K562 (cell line): ENCODE measurements at places on chromosomes 11 and 22. TPM values are rescaled to one million over a fixed set of nuclear protein-coding genes. Genes with fewer than 3 reads are reported as not detected.

Gene FKBP2
- polyA plus RNA-seq = 92.2 and 110 TPM in 2 replicates

Gene SLC25A17
- polyA plus RNA-seq = 43.1 and 46.5 TPM in 2 replicates

Gene OR51A2
- polyA plus RNA-seq = not detected in 2 replicates

Gene DUSP8
- 0.50 and 1.0 TPM in 2 replicates for polyA plus RNA-seq

Gene AP1B1
- 31.1 and 33.3 TPM in 2 replicates for polyA plus RNA-seq

Gene PCSK7
- polyA plus RNA-seq = 25.3 and 27.7 TPM in 2 replicates

Gene MYRF
- 15.6 and 17.4 TPM in 2 replicates for polyA plus RNA-seq

Gene RAPSN
- not detected in 2 replicates for polyA plus RNA-seq

DNA sequence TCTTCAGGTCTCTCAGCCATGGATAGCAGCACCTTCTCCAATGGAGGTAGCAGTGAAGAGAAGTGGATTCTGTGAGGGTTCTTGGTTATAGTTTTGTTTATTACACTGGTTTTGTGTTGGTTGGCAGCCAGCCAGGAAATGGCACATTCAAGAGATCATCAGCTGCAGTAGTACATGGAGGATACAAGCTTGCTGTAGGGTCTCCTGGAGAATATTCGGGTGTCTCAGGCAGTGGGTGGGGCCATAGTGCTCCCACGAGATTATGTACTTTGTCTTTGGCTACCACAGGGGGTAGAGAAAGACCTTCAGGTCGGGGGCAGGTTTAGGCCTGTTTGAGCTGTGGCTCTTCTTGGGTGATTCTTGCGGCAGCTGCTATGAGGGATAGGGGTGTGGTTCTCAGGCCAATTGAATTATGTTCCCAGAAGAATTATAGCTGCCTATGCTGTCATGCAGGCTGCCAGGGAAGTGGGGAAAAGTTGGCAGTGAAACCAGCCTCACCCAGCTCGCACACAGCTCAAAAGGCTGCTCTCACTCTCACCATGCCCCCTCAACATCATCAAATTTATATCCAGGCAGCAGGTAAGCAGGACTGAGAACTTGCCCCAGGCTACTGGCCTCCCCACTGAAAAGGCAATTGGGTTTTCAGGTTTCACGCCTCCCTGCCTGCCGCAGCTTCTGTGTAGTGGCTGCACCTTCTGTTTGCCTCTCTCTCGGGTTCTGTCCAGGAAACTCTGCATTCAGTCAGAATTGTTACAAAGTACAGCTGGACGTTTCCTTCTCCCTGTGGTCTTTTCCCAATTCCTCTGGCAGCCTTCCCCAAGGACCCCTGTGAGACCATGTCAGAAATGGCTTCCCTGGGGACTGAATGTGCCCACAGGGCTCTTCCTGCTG, 435.5 kb downstream of the LUZP2 start:
- DNase-seq = no peak

DNA sequence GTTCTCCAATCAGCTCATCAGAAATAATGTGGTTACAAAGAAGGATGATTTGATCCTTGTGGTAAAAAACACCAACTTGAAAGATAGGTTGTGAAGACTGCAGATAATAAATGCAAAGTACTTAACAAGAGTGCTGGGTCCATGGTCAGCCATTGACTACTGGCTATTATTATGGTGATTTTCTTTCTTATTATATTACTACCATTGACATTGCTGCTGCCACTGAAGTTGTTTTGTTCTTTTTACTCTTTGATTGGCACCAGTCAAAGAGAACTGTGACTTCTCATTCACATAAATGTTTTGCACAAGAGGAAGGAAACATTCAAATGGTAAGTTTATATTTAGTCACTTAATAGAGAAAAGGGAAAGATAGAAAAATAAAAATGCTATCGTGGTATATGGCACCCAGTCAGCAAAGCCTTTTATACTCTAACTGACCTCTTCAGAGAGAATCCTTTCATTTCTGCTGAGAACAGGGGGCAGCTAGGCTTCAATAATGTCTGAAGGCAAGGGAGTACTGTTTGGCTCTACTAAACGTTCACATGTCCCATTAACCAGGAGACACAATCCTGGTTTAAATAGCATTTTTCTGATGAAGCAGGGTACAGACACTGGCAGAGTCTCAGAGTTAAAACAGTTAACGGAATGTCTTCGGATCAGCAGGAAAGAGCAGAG, 64.8 kb downstream of the LRRC4C start:
- no peak for DNase-seq

DNA sequence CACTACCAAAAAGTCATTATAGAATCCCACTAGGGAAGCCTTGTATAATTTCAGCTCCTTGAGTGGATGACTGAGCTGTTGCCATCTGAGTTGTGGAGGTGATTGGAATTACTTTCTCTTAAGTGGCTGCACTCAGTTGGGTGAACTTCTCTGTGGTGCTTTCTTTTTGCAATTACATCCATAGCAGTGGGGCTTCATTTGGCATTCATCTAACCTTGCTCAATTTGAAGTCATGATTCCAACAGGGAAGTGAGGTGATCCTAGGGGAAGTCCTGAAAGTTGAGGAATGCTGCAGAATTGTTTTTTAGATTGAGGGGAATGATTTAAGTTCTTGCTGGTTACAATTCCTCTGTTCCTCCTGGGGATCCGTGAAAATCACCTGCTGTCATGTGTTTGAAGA, 39.6 kb downstream of the ARHGAP42 start:
- no peak for DNase-seq

- peak; percentile 80 for DNase-seq
Observed at GRCh38 chr22:23119494-23120414, 22.0 kb downstream of the RSPH14 start.

- DNase-seq = no peak
Observed at GRCh38 chr22:30857791-30858190, 110.8 kb downstream of the MORC2 start.

DNA sequence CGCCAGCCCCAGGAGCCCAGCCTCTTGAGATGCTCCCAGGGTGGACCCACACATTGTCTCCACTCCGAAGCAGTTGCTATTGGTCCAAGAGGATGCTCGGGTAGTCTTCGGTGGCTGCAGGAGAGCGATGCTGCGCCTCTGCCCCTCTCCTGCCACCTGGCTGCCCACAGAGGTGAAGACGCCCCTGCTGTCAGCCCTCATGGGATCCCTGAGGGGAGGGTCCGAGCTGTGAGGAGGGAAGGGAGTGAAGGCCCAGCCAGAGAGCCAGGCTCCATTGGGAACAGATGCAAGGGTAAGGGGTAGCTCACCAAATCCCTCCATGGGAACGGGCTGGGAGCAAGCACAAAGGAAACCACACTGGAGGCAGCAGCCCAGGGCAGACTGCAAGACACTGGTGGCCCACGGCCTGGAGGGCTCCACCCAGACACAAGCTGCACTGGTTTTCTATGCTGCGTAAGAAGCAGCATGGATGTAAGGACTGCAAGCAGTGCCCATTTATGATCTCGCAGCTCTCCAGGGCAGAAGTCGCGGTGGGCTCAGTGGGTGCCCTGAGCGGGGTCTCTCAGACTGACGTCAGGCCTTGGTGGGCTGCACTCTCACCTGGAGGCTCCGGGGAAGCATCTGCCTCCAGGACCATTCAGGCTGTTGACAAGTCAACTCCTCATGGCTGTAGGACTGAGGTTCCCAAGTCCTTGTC, 15.7 kb downstream of the TSPAN32 start:
- DNase-seq = no peak

GRCh38 chr22:19579880-19580279, 55.7 kb upstream of the CLDN5 start:
- peak; percentile 45 for DNase-seq

- DNase-seq = no peak
Observed at GRCh38 chr11:81602508-81602907, 1131.2 kb downstream of the FAM181B start.

DNA sequence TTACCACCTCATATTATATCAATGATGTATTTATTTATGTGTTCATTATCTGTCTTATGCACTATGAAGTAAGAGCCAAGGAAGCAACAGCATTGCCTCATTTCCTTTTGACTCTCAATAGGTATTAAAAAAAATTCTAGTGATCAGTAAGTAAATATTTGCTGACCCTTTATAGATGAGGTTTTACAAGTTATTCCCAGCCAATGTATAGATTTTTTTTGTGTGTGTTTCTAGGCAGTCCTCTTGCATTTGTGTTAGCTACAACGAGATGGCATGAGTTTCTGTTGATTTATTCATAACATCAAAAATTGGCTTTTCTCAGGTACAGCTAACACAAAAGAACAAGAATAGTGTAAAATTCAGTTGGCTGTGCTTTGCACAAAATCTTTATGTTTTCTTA, 4.7 kb downstream of the OR1S2 start:
- DNase-seq = no peak

GRCh38 chr11:47186076-47186699, at the start of gene PACSIN3:
PACSIN3 (minus strand) TSS chr11:47186434; CDS start chr11:47182727, 3,707 bp downstream.
- peak; percentile 87 for DNase-seq

- DNase-seq = peak; percentile 89
Observed at GRCh38 chr11:3380706-3381545, 2.0 kb upstream of the ZNF195 start.

GRCh38 chr22:26857169-26857568, 199.8 kb downstream of the MIAT start:
- no peak for DNase-seq

DNA sequence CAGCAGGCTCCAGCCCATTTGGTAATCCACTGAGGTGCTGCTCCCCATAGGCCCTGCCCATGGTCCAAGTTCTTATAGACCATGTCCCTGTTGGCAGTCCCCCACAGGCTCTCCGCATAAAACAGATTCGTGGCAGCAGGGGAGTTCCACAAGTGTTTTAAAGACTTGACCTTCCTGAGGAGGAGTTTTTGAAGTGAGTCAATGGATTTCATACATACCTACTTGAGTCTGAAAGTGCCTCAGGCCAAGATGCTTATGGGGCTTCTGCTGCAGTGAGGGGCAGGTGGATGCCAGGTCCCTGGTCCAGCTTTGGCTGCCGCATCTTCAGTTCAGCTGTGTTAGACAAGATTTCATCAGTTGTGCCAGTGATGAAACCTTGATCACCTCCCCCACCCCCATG, 43.3 kb downstream of the CABIN1 start:
- DNase-seq = no peak

GRCh38 chr11:83302151-83302550, 16.0 kb upstream of the CCDC90B start:
- no peak for DNase-seq

GRCh38 chr22:46761539-46762237, 762 bp upstream of the TBC1D22A start:
- no peak for DNase-seq

DNA sequence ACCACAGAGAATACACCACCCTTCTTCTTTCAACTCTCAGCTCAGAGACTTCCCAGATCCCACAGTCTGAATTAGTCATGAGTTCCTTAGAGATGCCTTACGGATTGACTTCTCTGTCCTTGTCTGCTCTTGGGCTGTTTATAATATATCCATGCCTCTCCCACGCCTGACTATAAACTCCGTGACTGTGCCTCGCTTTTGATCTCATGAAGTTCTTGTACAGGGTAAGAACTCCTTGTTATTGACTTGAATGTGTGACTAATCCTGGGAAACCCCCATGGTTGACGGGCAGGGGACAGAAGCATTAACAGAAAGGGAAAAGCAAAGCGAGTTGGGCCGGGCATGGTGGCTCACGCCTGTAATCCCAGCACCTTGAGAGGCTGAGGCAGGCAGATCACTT, 62.4 kb upstream of the POU2AF1 start:
- no peak for DNase-seq

GRCh38 chr11:73334384-73335203, 26.5 kb downstream of the ARHGEF17 start:
- DNase-seq = peak; percentile 71

DNA sequence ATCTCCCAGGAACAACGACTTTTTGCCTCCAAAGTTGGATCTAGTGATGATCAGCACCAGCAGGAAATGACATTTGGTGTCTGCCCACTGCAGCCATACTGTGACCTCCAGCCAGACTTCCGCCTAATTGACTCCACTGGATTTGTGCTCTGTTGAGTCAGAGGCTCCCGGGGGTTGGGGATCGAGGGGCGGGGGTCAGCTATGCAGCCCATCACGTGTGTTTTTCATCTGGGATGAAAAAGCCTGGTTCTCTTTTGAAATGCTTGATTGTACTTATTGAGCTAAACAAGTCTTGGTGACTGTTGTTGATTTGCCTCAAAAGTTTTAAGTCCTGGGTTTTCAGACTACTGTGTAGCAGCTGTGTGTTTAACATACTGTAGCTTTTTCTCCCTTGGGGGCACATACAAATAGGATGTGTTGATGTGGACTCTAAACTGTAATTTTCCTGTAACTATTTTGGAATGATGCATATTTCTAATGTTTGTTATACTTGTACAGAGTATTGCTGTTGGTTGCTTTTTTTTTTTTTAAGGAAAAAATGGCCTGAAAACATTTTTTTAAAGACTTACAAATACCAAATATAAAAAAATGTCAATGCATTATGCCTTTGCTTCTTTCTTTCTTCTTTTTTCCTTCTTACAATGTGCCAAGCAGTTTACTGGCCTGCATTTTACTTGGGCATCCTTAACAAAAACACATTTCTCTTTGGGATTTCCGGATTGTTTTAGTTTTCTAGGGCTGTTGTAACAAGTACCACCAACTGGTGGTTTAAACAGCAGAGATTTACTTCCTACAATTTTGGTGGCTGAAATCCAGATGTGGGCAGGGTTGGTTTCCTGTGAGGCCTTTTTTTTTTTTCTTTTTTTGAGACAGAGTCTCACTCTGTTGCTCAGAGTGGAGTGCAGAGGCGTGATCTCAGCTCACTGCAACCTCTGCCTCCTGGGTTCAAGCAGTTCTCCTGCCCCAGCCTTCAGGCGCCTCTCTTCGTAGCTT, 46.1 kb upstream of the OR4B1 start:
- DNase-seq = no peak

DNA sequence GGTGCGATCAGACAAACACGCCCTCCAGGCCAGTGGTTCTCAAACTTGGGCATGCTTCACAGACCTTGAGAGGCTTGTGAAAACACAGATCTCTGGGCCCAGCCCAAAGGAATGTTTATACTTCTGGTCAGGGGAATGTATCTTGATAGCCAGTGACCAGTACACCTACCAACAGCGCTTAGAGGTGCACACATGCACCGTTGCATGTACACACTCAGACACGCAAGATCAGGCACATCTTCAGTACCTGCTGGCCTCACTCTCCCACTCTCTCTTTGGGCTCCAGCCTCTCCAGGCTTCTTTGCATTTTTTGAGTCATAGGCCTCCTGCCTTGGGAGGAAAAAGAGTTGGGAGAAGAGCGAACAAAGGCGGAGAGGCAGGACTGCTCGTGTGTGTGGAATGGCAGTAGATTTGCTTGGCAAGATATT, 11.7 kb upstream of the FXYD6 start:
- DNase-seq = no peak

DNA sequence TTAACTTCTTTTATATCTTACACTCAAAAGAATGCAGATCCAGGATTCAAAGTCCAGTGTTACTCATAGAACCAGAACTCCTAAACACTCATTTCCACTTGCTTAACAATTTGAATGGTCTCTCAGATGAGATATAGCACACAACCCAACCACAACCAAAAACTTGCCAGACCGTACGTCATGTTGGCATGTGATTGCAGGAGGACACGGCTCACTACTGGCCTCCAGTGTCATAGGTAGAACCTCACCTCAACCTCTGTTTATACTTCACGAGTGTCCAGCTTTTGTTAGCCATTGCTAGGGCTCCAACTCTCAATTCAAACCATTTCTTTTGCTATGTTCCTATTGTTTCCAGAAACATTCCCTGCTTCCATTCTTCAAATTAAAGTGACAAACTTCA, 58.5 kb upstream of the PDGFD start:
- no peak for DNase-seq

GRCh38 chr11:117480221-117480620, 152.6 kb downstream of the CEP164 start:
- DNase-seq = no peak

GRCh38 chr22:25334162-25334490, 114.7 kb downstream of the CRYBB2 start:
- DNase-seq = peak; percentile 71
